GM23248 (cell line): ENCODE measurements at places on chromosomes 7 and 10. TPM values are rescaled to one million over a fixed set of nuclear protein-coding genes. Genes with fewer than 3 reads are reported as not detected.
A peak's percentile ranks its signal among the peaks of the same experiment; 100 is the strongest.

- peak; percentile 81 for DNase-seq
Observed at GRCh38 chr10:43304687-43305333, 37.9 kb upstream of the RASGEF1A start.

- DNase-seq, result peak; percentile 91
Observed at GRCh38 chr10:73744664-73744975, 448 bp downstream of the SEC24C start.

GRCh38 chr7:47610506-47611044 is 28.7 kb upstream of the TNS3 start:
- peak; percentile 57 for DNase-seq

- no peak for DNase-seq
Observed at GRCh38 chr7:11552676-11553296, 279.2 kb downstream of the THSD7A start.

The CALHM3 gene
- polyA plus RNA-seq, result not detected in 2 replicates

- DNase-seq, result no peak
Observed at GRCh38 chr10:100531761-100532160, 2.1 kb upstream of the NDUFB8 start.

DNA sequence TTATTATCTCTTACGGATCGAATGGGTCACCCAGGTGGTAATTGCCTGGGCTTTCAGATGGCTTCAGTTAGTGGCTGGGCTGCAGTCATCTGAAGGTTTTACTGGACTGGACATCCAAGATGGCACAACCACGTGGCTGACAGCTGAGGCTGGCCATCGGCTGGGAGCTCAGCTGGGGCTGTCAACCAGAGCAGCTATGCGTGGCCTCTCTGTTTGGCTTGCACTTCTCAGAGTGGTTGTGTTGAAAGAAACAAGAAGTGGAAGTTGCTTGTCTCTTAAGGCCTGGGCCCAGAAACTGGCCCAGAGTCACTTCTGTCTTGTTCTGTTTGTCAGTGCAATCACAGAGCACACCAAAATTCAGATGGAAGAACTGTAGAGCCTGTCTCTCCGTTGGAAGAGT is 5.7 kb upstream of the GDI2 start:
- no peak for DNase-seq

DNA sequence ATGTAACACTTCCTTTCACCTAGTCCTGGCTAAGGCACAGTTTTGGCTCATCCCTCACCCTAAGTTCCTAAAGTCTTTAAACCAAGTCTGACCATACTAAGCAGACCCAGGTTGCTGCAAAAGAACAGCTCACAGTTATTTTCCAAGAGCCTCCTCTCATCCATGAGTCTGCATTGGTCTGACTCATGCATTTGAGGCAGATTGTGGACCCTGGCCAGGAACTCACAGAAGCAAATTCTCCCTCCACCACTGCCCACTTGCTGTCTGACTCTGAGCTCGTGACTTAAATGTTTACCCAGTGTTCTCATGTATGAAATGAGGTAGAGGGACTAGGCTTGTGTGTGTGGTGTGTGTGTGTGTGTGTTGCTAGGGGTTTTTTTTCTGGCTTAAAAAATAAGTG is 1272.8 kb downstream of the TYW1 start:
- DNase-seq, result peak; percentile 27

- peak; percentile 4 for DNase-seq
Observed at GRCh38 chr10:8130973-8131911, 76.8 kb downstream of the GATA3 start.

DNA sequence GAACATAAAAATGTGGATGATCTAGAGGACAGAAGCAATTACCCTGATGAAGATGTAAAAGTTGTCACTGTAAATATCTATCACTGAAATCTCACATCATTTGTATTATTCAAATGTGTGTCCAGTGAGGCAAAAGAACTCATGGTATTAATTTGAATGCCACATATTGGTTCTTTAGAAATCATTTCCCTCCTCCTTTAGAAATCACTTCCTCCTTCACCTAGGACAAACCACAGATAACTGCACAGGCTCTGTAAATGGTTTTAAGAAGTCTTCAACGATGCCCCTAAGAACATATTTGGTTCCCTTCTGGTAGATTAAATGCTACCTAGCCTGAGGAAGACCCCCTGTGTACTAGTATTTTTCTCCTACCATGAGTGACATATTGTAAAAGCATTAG is 33.1 kb upstream of the ZNF518A start:
- DNase-seq, result no peak

The SRPK2 gene
- polyA plus RNA-seq, result 53.1 and 55.2 TPM in 2 replicates

The PTF1A gene
- not detected in 2 replicates for polyA plus RNA-seq

DNA sequence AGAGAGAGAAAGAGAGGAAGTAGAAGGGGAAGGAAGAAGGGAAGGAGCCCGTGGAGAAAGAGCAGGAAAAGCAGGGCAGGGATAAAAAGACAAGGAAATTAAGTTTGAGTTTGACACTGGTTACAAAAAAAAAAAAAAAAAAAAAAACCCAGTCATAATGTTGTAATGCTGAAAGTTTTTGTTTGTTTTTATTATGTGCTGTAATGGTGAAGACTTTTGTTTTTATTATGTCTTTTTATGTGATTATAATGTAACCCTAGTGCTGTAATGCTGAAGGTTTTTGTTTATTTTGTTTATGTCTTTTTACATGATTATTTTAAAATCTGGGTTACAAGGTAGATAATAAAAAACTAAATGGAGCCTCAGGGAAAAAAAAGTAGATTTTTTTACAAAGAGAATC is 184.8 kb downstream of the SEMA3A start:
- DNase-seq, result no peak

The FANK1 gene
- 7.9 and 10.2 TPM in 2 replicates for polyA plus RNA-seq

GRCh38 chr7:2000746-2001321 is 231.9 kb downstream of the MAD1L1 start:
- no peak for DNase-seq

DNA sequence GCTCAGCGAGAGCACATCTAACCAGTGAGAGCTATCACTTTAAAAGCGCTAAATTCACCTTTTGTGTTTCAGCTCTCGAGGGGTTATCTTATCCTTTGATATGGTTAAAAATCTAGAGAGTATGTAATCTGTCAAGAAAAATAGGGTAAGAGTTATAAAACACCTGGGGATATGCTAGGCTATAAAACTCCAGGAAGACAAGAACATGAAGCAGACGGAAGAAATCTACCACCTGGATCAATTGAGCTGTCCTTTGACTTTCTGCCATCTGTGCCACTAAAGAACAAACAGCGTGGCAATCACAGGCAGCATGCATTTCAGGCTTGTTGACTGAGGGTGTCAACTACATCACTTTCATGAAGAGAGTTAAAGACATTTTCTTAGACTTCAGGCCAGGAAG is 83.1 kb downstream of the ZNF248 start:
- DNase-seq, result no peak
